Stimulated activated CD8-positive, alpha-beta memory T cell treated with anti-CD3 and anti-CD28 coated beads, Interleukin-7, amount 100 ng/mL, for 24 hours (primary cell): ENCODE measurements at places on chromosomes 3 and 15.

DNA sequence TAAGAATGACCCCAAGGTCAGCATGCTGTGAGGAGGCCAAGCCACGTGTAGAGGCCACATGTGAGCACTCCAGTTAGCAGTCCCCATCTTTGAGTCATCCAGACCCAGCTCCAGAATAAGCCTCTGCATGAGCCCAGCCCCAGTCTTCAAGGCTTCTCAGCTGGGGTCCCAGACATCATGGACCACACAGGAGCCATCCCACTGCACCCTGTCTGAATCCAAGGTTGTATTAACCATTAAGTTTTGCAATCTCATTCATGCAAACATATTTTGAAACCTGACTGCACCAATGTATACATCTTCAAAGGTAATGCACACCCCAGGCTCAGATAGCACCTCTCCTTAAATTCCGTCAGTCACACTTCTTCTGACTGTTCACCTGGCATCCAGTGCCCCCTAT lies 249.1 kb upstream of the CHRNA7 start:
- no peak for DNase-seq

GRCh38 chr15:28456476-28457395 lies 76.0 kb downstream of the GOLGA8G start:
- no peak for DNase-seq

DNA sequence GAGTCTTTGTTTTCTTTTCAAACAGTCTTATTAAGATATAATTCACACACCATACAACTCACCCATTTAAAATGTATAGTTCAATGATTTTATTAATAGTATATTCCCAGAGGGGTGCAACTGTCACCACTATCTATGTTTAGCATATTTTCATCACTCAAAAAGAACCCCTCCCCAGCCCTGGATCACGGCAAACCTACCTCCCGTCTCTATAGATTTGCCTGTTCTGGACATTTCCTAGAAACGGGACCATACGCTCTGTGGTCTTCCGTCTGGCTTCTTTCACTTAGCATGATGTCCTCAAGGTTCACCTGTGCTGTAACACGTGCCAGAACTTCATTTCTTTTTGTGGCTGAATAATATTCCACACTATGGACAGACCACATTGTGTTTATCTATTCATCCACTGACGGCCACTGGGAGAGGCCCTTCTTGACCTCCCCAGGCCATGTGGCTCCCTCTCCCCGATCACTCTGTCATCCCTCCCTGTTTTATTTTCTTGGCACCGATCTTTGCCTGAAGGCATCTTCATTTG lies 56.4 kb downstream of the IQSEC1 start:
- no peak for DNase-seq

GRCh38 chr3:160793722-160794252 lies 37.8 kb downstream of the PPM1L start:
- DNase-seq, result no peak

GRCh38 chr15:80698676-80699075 lies 3.6 kb downstream of the ABHD17C start:
- DNase-seq, result no peak

- DNase-seq, result no peak
These were observed 59.6 kb upstream of the ZBTB38 start for GRCh38 chr3:141308588-141309218.

- DNase-seq, result no peak
These were observed 44.2 kb downstream of the SETD5 start for GRCh38 chr3:9441501-9442221.

DNA sequence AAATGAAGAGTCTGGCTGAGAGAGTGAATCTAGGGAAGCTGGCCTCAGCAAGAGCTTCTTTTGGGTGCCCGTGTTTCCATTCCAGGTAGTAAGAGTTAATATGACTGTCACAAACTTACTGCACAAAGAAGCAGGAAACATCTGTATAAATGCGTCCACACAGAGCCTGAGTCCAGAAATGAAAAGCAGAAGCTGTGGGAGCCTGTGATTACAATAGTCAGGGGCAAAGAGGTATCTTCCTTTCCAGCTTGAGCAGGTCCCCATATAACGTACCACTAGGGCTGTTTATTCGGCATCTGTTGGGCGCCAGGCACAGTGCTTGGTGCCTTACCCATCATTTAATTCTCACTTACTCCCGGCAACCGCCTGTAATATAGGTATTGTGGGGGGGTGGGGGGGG lies 40.5 kb upstream of the B3GNT5 start:
- DNase-seq, result no peak

- DNase-seq, result no peak
These were observed 50.3 kb upstream of the SEC13 start for GRCh38 chr3:10371167-10371566.

GRCh38 chr3:141777957-141778813 lies 15.0 kb downstream of the GRK7 start:
- DNase-seq, result no peak

GRCh38 chr15:88896333-88897033 lies 1.1 kb upstream of the HAPLN3 start:
- DNase-seq, result no peak

DNA sequence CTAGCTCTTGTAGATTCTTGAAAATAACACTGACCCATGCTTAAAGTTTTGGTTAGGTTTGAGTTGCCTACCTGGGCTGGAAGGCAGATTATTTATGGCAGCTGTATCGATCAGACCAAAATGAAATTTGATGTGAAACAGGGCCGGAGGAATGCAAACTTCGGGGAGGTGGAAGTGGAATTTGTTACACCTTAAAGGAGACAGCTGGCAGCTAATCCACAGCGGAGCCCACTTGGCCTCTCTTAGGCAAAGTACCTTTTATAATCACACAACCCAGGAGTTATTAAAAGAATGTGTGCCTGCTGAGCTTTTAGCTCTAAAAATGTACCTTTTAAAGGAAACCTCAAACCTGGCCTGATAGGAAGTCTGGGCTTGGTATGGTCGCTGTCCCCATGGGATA lies 250.9 kb upstream of the TPM1 start:
- DNase-seq, result no peak

DNA sequence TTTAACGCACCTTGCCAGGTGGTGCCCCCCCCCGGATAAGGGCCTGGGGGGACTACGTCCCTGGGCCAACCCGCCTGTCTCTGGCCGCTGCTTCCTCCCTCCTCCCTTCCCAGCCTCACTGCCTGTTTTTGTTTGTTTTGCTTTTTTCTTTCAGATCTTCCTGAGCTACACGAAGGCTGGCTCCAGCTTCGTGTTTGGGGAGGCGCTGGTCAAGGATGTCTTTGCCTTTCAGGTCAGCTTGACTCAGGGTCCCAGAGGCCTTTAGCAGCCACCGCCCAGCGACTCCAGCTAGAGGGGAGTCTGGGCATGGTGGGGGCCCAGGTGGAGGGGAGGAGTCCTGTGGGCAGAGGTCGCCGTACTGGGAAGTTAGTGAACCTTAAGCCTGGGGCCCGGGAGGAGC lies 24.1 kb downstream of the SLC28A1 start:
- DNase-seq, result no peak

DNA sequence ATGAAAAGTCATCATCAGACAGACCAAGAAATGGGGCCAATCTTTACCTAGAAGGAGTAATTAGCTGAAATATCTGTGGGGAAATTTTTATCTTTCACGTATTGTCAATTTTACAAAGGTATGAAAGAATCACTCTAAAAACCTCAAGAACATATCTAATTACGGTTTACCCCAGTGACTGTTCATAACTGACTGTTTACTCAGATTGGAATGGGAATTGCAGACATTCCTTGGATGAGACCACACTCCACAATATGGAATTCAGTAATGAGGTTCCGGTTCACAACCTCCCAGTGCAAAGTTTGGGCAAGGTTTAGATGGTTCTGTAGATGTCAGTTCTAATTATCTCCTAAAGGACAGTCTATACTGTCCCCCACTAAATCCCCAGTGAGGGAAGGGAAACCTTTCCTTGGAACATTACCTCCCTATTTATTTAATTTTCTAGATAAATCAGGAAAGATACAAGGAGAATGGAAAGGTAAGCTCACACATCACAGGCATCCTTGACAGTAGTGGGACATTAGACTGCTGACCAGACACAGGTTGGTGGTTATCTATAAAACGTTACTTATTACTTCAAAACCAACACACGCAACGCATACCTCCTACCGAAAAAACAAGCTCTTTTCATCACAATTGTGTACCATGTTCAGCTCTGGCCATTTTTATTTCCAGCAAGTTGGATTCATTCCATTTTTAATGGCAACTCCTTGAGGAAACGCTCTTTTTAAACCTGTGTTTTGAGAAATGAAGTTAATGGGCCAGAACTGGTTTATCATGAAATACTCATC lies 129.9 kb downstream of the RORA start:
- no peak for DNase-seq

DNA sequence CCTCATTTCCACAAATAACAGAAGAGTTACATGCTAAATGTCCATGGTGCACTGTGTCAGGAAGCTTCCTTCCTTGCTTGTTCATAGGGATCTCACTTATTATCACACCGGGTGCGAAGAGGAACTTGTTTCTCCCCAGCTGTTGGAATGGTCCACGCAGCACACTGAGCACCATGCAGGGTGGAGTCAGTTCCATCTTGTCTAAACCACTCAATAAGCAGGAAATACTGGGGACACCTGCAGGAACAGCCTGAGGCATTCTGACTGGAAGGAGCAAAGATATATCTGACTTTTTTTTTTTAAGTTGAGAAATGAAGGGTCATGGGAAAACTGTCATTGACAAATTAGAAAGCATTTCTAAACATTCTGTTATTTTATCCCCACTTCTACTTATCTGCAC lies 70.0 kb upstream of the WDR72 start:
- no peak for DNase-seq

- no peak for DNase-seq
These were observed 53.7 kb downstream of the CD47 start for GRCh38 chr3:108036984-108037741.

DNA sequence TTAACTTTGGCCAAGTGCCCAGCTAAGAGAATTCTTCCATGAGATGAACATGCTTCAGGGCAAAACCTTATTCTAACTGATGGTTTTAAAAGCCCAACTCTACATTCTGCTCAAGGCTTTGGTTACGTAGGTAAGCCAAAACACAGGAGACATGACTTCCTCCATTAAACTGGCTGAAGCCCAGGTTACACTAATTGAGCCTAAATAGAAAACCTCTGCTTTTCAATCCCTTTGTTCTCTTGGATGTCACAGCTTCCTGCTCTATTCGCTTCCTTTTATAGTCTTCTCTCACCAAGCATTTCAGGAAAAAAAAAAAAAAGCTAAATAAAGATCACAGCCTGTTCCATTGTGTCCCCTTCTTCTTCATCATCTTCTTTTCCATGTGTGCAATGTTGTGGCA lies 420.4 kb downstream of the TIGIT start:
- DNase-seq, result no peak

DNA sequence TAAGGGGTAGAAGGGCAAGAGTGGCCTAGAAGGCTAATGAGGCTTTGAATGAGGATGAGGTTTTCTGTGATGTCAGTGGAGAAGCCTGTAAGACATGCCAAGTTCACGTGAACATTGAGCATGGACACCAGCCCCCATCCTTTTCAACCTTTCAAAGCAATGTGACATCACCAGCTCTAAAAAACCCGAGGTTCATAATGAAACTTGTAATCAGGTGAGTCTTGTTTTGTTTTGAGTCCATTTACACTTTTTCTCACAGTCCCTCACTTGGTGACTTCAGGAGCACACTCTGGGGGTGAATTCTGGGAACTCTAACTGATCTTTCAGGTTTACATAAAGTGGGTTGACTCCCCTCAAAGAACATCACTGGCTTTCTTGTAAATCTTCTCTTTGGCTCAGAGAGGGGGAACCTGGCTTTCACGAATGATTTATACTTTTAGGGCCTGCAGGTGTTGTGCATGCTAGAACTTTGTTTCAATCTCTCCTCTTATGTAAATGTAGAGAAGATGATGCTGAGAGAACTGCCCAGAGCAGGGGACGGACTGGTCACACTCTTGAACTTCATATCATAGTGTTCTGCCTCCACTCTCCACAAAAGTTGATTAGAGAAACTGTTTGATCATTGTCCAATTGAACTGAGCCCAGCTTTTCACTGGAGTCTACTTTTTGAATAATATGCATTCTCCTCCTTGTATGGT lies 224.7 kb upstream of the SATB1 start:
- DNase-seq, result no peak

DNA sequence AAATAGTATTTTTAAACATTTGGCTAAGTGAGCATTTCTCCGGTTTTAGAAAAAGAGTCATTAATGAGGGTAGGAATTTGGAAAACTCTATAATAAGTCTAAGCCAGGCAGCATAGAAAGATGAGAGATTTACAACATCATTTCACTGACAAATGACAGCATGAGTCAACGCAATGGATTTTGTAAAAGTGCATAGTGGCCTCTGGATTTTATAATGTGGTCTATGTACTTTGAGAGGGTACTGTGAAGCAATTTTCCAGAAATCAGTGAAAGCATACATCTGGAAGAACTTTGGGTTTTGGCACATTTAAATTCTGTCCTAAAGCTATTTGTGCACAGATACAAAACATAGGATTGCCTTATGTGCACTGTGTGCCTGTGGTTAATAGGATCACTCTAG lies 130.8 kb upstream of the CCNL1 start:
- DNase-seq, result no peak

DNA sequence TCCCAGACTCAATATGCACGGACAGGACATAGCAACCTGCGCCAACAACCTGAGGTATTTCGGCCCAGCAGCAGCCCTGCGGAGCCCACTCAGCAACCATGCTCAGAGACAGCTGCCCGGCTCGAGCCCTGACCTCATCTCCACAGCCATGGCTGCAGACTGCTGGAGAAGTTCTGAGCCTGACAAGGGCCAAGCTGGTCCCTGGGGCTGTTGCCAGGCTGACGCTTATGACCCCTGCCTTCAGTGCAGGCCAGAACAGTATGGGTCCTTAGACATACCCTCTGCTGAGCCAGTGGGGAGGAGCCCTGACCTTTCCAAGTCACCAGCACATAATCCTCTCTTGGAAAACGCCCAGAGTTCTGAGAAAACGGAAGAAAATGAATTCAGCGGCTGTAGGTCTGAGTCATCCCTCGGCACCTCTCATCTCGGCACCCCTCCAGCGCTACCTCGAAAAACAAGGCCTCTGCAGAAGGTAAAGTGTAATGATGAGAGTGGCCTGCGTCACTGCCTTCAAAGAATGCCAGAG lies 25.5 kb downstream of the TMEM41A start:
- DNase-seq, result no peak

DNA sequence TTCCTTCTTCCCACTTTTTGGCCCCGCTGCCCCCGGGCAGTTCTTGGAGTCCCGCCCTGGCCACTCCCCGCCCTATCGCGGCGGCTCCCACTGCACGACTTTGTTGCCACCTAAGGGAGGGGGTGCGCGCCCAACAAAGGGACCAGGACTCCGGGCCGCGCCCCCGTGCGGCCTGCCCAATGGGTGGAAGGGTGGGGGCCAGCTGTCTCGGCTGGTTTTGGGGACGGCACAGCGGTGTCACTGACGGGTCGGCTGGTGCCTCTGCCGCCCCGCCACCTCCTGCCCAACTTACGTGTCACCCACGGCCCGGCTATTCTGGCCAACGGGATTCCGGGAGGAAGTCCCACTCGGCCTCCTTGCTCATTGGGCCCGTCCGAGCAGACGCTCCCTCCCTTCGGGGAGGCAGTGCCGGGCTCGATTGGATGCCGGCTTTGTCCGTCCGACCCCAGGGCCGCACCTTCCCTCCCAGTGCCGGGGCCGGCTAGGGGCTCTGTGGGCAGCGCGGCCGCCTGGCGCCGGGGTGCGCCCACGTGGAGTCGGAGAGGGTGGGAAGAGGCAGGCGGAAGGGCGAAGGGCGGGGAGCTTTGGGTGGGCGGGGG lies at the start of gene GOLIM4:
Gene GOLIM4, minus strand, starts transcription at position 314 of the 599 bp plus-strand sequence. CDS start 639 bp downstream, outside the sequence.
- peak; percentile 29 for DNase-seq

- no peak for DNase-seq
These were observed 22.3 kb upstream of the GNB4 start for GRCh38 chr3:179473565-179473964.

GRCh38 chr15:65833501-65834205 lies 35.6 kb upstream of the RAB11A start:
- no peak for DNase-seq
